ENCODE measurements at places on chromosomes 6 and 20.

GRCh38 chr20:47791084-47791599 is 5.9 kb upstream of the SULF2 start:
- DNase-seq: no peak

GRCh38 chr6:1832844-1833787 is 223.4 kb downstream of the FOXC1 start:
- no peak for DNase-seq

- no peak for DNase-seq
These were observed 60.4 kb downstream of the YTHDF1 start for GRCh38 chr20:63155266-63156165.

GRCh38 chr20:20747298-20747697 is 34.9 kb upstream of the RALGAPA2 start:
- DNase-seq: no peak

- no peak for DNase-seq
These were observed 815 bp upstream of the ITPR3 start for GRCh38 chr6:33620158-33620855.

GRCh38 chr6:8579372-8579771 is 144.0 kb upstream of the SLC35B3 start:
- no peak for DNase-seq

- DNase-seq: no peak
These were observed 15.8 kb downstream of the KLHL32 start for GRCh38 chr6:96940322-96940721.

- DNase-seq: no peak
These were observed 30.3 kb downstream of the STK38 start for GRCh38 chr6:36516988-36517387.

GRCh38 chr6:73329201-73329600 is 24.9 kb downstream of the DPPA5 start:
- DNase-seq: no peak

DNA sequence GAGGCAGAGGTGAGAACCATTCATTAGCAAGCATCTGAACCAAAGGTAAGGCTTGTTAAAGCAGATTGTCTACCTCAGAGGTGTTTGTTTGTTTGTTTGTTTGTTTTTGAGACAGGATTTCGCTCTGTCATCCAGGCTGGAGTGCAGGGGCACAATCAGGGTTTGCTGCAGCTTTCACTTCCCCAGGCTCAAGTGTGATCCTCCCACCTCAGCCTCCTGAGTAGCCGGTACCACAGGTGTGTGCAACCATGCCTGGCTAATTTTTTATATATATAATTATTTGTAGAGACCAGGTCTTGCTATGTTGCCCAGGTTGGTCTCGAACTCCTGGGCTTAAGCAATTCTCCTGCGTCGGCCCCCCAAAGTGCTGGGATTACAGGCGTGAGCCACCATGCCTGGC is 17.2 kb downstream of the CYP39A1 start:
- no peak for DNase-seq

GRCh38 chr6:1335367-1336037 is 23.6 kb downstream of the FOXQ1 start:
- DNase-seq: no peak

DNA sequence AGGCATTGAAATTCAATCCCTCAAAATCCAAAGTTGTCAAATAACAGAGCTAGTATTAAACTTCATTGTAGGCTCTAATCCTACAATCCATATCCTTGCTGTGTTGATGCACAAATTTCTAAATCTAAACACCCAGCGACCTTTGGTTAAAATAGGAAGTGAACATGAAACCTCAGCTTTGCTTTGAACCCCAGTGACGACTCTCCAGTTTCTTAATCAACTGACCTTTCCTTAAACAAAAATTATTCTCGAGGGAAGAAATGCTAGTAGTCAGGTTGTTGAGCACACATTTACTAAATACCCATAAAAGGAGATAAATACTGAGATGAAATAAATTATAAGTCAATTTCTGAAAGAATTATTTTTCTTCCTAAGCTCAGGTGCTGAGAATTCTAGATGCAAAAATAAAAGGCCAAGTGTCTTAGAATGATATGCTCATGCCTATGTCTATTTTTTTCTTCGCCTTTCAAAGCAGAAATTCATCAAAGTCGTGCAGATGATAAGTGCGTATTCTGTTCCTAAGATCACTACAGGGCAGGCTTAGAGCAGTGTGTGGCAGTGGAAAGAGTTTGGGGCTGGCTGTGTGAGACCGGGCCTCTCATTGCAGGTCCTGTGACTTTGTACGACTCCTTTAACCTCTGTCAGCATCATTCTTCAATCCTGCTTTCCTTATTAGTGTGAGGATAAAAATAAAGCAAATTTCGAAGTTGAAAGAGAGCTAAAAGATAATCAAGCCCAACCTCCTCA is 208.7 kb downstream of the PRL start:
- DNase-seq: no peak

DNA sequence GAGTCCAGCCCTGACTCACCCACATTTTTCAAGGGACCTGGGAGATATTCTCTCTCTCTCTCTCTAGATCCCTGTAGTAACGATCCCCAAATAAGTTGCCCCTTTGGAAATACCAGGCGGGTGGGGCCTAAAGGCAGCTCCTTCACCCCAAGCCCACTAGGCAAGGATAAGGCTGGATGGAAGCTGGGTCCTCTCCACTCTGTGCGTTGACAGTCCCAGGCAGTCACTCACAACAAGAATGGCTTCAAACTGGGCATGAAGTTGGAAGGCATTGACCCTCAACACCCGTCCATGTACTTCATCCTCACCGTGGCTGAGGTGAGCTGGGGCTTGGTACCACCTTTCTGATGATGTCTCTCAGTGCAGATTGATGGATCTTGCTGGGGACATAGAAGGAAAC is 21.6 kb downstream of the L3MBTL1 start:
- no peak for DNase-seq

DNA sequence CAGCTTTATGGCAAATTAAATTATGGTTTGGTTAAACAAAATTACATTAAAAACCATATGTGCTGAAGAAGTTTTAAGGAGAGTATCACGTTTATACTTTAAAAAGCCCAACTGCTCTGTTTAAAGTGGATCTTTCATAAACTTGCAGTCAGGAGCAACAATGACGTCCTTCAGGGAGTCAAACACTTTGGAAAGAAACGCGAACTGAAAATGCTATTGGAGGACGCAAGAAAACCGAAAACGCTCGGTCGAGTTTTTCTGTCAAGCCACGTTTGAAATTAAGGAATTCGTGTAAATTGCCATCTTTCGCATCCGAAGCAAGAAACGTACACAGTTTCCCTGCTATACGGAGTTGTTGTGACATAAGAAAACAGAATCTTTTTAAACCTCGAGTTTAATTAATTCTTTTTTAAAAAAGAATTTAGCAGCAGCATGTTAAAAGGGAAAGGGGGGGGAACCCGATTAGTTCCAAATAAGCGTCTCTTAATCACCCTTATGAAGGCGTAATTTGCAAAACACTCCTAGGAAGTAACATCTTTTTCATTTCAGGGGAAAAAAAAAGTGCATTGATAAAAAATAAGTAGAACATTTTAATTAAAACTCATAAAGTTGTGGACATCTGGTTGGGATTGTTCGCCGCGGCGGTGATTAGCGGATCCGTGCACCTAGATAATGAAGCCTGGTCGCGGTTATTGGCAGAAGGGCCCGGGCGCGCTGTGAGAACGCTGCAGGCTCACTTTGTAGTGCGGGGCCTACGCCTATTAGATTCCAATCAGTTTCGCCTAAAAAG is 295.4 kb downstream of the TFAP2C start:
- DNase-seq: no peak

DNA sequence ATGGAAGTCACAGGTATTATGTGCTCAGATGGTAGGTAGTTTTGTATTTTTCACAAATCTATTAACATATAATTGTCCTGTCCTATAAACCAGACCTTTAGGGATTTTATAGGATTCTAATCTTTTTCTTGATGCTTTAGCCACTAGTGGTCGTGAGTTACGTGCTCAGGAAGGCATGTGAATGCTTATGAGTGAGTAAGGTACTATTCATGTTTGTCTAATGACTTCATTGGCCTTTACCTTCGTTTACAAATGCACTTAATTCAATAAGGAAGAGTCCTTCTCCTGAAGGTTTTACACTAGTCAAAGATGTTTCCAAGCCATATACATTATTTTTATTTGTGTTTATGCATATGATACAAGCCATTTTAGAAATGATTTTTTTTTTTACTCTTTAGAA is 23.0 kb downstream of the PACRG start:
- no peak for DNase-seq

- DNase-seq: no peak
These were observed 290.9 kb upstream of the RNF217 start for GRCh38 chr6:124671324-124671723.

GRCh38 chr6:81565071-81565470 is 187.4 kb downstream of the TENT5A start:
- no peak for DNase-seq

GRCh38 chr6:16163066-16163465 is 34.2 kb downstream of the MYLIP start:
- DNase-seq: no peak

GRCh38 chr6:90048206-90048967 is 154.1 kb downstream of the GJA10 start:
- no peak for DNase-seq

- DNase-seq: no peak
These were observed 66.6 kb downstream of the CSE1L start for GRCh38 chr20:49112596-49113274.

DNA sequence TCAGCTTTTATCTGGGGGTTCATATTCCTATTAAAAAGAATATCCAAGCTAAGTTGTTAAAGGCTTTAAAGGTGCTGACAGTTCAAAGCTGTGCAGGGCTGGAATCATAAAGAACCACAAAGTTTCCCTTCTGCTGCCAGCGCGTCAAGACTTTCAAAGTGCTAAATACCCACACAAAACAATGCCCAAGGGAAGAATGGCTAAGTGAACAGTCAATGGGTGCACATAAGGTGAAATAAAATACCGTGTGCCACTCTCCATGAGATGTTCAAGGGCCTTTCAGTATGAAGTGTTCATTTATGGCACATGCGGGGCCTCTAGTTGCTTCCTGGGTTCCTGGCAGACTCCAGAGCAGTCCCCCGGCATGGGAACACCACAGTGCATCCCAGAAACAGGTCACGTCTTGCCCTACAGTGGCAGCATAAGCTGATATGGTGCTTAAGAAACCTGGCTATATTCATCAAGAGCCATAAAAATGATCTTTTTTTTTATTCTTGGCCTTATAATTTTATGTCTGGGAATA is 14.1 kb downstream of the TXNDC5 start:
- DNase-seq: no peak

GRCh38 chr20:49313283-49313682 is 35.4 kb upstream of the ZNFX1 start:
- no peak for DNase-seq

- DNase-seq: no peak
These were observed 60.3 kb upstream of the FABP7 start for GRCh38 chr6:122719176-122719575.

DNA sequence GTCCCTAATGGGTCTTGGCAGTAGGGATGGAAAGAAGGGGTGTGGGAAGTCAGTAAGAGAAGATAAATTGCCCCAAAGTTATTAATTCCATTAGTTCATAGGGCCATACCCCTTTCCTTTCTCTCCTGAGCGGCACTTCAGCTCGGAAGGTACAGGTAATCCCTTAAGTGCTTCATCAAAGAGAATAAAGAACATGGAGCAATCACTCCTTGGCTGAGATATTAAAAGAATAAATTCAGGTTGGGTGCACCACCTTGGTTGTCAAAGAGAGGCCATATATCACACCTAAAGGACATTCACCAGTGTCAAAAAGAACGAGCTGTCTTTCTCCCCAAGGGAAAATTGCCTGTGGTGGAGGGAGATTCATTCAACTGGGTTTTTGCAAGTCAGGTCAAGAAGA is 87.5 kb downstream of the EDN3 start:
- DNase-seq: no peak

DNA sequence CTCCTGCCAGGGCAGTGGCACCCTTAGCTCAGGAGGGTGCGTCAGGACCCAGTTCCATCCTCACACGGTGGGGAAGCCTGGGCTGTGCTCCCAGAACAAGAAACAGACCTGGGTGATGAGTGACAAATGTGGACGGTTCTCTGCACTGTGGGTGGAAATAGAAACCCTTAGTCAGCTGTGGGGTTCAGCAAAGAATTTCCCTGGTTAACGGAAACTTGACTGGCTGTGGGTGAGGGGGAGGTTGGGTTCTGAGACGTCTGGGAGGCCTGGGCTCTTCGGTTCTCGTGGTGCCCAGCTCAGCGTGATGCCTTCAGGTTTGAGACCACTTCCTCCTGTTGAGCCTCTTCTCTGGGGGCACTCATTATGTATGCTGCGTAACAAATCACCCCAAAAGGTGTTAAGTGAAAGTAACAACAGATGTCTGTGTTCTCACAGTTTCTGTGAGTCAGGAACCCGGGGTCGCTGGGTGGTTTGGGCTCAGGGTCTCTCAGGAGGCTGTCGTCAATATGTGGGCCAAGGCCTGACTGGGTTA is 53.1 kb upstream of the FAM83D start:
- DNase-seq: peak; percentile 83

GRCh38 chr20:3890398-3890751 is 1.2 kb downstream of the PANK2 start:
- no peak for DNase-seq

DNA sequence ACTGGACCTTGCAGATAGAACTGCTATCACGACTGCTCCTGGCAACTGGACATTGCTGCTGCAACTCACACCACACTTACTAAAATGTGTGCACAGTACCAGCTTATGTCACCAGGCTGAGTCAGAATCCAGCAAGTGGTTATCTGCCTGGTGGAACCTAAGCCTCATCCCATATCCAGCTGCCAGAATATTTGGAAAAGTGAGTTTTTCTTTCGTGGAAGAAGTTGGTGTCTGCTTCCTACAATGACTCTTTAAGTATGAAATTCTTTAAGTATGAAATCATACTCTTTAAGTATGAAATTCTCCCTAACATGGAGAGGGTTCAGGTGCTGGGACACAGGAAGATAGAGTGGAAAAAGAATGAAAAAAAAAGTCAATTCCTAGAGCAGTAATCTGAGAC is 16.4 kb upstream of the POLR1H start:
- no peak for DNase-seq

- DNase-seq: no peak
These were observed 508.9 kb upstream of the SULF2 start for GRCh38 chr20:48294196-48294595.

DNA sequence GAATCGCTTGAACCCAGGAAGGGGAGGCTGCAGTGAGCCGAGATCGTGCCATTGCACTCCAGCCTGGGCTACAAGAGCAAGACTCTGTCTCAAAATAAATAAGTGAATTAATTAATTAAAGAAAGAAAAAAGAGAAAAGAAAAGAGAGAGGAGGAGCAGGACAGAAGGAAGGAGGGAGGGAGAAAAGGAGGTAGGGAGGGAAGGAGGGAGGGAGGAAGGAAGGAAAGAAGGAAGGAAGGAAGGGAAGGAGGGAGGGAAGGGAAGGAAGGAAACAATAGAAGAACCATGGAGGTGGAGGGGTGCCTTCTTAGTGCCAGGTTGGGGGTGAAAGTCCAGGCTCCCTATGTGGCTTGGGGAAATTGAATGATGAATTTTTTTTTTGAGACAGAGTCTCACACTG is 6.5 kb upstream of the AHCY start:
- no peak for DNase-seq
